ENCODE measurements at places on chromosomes 16 and 17.

DNA sequence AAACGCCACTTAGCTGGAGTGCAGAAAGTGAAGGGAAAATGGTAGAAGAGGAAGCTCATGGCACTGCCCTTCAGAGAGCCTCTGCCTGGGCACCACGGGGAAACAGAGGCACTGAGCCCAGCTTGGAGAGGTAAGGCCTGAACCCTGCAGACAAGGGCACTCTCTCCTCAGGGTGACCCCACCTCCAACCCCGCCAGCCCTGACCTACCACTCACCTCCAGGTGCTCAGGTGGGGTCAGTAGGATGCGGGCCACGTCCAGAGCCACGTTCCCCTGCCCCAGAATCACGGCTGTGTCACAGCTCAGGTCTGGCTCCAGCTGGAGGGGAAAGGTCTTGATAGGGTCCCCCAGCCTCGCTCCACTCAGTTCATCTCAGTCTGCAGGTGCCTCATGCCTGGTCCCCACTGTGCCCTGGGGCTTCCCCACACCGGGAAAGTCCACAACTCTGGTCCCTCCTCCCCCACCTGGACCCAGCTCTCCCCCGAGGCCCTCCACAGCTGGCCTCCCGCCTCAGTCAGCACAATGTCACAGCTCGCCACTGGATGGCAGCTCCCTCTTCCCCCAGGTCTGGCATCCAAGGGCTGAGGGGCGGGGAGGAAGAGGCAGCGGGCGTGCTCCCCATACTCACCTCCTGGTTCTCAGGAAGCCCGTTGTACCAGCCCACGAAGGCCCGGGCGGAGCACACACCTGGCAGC lies 6.0 kb upstream of the GRIN2C start:
- no peak for DNase-seq

- DNase-seq = no peak
Observed at GRCh38 chr16:6019490-6019991, 921.9 kb upstream of the EEF2KMT start.

DNA sequence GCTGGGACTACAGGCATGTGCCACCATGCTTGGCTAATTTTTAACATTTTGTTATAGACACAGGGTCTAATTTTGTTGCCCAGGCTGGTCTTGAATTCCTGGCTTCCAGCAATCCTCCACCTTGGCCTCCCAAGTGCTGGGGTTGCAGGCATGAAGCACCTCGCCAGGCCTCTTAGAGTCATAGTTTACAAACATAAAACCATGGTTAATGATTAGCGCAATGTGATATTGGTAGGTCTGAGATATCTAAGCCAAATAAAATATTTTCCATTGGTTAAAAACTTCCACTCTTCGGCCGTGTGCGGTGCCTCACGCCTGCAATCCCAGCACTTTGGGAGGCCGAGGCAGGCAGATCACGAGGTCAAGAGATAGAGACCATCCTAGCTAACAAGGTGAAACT lies 16.6 kb downstream of the TXNDC11 start:
- DNase-seq = no peak

DNA sequence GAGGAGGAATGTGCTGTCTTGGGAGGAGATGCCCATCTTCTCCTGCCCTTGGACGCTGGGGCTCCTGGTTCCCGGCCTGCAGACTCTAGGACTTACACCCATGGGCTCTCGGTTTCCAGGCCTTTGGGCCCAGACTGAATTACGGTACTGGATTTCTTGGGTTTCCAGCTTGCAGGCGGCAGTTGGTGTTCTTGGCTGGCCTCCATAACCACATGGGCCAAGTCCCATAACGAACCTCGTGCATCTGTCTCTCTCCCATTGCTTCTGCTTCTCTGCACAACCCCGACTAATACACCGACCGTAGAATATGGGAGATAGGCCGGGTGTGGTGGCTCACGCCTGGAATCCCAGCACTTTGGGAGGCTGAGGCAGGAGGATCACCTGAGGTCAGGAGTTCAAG lies 162.6 kb downstream of the SDK2 start:
- DNase-seq = no peak

DNA sequence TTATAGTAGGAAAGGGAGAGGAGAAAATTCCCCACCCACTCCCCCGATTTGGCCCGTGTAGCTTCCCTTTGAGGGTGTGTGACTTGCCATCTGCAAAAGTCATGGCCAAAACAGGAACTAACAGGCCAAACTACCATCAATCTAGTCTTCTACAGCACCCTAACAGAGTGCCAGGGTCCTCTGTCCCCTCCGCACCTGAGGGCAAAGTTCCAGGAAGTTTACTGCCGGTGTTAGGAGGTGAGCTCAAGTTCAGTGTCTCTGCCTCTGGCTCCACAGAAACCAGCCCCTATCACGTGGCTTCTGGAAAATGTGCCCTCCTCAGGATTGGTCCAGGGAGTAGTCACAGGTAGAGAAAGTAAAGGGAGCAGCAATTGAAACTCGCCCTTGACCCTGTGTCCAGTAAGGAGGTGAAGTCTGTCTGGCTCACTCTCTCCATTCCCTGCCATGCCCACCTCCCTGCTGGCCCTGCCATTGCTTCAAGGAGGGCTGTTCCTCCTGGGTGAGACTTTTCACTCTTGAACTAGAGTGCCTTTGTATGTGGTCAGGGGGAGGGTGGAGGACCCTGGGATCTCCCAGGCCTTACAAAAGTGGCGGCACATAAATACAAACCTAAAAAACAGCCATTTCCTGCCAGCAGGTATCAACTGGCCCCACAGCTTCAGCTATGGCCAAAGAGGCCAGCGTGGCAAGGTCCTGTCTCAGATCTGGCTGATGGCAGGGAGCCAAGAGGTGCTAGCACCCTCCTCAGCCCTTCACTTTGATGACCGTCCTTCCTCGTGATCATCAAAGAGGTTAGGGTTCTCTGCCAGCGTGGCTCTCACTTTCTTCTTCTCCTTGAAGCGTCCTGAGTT lies 5.3 kb downstream of the PRR15L start:
- DNase-seq = no peak

DNA sequence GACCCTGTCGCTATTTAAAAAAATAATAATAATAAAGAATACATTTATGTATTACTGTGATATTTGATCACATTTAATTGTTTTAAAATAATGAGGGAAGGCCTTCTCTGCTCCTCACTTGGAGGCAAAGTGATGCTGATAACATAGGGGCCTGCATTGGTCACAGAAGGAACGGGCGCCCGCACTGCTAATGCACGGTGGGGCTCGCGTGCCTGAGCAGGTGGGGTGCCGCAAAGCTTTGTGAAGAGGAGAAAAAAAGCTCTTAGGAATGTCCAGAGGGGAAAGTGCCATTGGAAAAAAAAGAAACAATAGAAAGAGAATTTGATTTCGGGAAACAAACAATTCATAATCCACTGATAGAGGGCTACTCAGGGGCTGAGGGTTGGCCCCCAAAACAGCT lies 143.8 kb downstream of the ZNF423 start:
- no peak for DNase-seq

DNA sequence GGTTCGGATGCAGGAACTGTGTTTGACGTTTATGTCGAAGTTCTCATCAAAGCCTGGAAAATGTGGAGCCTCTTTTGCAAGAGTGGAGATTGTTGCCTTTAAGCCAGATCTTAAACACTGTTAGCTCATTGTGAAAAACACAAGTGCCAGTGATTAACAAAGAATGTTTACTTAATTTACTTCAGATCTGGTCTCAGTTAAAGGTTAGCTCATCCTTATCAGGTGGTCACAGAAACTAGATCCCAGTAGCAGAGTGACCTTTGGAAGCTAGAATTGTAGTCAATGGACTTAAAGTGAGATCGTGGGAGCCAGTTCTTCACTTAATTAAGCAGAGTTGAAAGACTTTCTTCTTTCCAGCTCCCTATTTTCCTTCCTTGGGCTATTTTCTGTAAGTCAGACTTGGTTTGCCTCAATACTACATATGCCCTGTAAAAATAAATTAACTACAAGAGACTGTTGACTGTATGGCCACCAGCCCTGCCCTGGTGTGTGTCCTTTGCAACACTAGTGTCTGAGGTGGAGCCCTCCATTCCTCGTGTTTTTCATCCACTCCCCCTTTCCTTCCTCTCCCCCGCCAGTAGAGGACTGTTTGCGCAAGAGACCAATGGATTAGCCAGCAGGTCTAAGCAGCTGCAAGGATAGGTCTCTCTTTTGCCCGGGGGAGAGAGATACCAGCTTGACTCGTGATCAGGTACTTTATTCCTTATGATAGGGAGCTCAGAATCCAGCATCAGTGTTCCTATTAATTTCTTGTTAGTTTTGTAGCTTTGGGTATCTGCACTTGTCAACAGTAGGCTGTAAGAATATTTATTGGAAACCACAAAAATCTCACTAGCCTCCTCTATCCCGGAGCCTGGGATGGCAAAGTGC lies 20.2 kb downstream of the FBXO39 start:
- no peak for DNase-seq

- DNase-seq = no peak
Observed at GRCh38 chr16:24837969-24838368, 7.8 kb upstream of the SLC5A11 start.

DNA sequence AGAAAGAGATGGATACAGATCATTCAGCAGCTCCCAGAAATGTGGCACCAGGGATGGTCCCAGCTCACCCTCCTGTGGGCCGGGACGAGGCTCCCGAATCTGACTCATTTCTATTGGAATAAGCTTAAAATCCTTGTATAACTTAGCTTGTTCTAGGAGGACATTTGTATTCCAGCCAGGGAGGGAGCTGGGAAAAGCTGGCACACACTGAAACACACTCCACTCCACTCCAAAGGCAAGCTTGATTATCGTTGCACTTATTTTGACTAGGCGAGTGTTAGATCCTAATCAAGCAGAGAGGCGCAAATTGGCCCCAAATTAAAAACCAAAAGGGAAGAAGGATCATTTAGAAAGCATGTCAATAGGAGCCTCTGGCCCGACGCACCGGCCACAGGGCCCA lies 339.5 kb downstream of the HS3ST4 start:
- no peak for DNase-seq

DNA sequence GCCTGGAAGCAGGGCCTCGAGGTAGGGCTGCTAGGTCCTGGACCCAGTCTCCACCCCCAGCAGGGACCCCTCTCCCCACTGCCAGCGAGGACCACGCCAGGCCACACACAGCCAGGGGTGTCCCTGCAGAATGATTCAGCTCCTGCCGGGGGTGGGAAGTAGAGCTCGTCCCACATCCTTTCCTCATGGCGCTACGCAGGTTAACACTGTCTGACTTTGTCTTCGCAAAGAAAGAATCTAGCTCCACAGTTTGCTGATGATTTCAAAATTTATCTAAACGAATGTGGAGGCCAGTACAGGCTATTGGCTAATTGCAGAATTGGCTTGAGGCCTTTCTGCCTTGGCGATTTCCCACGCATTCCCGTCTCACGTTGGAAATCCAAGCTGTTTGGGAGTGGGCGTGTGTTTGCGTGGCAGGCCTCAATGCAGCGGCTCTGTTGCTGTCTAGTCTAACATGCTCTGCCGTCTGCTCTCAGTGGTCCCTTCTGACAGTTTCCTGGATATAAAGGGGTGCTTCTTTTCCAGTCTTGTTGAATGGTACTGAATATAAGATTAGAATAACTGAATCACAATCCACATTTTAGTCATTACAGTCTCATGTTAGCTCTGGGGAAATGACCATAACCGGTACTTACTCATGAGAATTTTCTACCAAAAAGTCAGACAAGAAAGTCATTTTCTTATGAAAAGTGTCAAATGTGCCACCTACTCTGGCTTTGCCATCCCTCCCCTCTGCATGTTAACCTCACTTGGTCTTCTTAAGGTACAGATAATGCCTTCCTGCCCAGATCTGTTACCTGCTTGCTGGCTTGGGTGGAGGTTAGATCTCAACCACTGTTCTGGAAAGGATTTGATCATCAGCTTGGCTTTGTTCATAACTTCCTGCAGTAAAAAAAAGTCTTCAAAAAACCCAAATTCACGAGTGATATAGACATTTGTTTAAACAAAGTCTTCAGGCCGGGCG lies 252.4 kb downstream of the NTN1 start:
- no peak for DNase-seq

- DNase-seq = no peak
Observed at GRCh38 chr16:69669577-69669976, 56.8 kb downstream of the NQO1 start.

GRCh38 chr17:69448431-69449102 lies 34.1 kb downstream of the MAP2K6 start:
- DNase-seq = no peak

GRCh38 chr16:25501530-25502255 lies 190.1 kb upstream of the HS3ST4 start:
- no peak for DNase-seq

DNA sequence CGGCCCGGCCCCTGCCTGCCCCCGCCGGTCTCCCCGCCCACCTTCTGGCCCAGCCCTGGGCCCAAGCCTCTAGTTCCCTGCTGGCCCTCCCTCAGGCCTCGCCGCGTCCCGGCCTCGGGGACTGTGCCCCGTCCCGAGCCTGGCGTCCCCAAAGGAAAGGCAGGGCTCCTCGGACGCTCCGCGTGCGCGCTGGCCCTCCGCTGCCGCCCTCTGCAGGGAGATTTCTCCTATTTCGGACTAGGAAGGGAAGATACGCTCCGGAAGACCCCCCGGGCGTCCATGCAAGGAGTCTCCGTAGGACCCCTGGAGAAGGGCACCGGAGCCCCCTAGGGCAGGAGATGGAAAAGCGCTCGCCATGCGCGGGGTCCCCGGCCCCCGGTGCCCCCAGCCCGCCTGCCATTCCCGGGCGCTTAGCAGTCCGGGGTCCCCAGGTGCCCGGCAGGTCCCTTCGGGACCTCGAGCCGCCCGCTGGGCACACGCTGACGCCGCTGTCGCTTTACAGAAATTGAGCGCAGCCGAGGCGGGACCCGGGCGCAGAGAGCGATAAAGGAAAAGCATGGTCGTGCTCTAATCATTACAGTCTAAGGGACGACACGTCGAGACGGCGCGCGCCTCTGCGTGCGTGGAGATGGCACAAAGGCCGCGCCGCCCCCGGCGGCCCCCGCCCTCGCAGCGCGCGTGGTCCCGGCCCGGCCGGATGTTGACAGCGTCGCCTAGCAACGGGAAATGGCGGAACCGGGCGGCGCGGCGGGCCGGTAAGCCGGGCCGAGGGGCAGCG lies at the start of gene CCDC40:
Gene CCDC40 (plus strand): TSS at position 706 of the 778 bp plus-strand sequence. CDS start 21 bp downstream, at position 727.
- DNase-seq = peak; percentile 83

- DNase-seq = no peak
Observed at GRCh38 chr17:27321372-27321771, 27.5 kb downstream of the WSB1 start.

GRCh38 chr17:29571883-29572681 lies 3.6 kb downstream of the TP53I13 start:
- DNase-seq = no peak

GRCh38 chr17:50149091-50149416 lies 1.4 kb downstream of the PPP1R9B start:
- DNase-seq = no peak

DNA sequence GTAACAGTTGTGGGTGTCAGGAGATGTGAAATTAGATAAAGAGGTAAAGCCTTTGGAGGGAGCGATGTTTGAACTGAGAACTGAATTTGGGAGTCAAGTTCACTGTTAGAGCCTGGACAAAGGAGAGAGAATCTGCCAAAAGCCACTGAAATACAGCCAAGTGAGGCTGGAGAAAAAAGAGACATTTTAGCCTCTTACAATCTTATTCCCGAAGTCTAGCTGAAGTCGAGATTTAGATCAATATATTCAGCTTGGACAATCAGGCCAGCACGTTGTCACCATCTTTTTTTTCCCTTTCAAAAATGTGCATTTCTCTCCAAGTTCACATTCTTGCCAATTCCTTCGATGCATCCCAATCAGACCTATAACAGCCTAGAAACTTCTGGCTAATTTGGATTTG lies 312.2 kb downstream of the RBFOX1 start:
- no peak for DNase-seq

- no peak for DNase-seq
Observed at GRCh38 chr16:86987746-86988670, 329.2 kb downstream of the C16orf95 start.
